ENCODE measurements at places on chromosomes 2 and 18.
A peak's percentile ranks its signal among the peaks of the same experiment; 100 is the strongest.

DNA sequence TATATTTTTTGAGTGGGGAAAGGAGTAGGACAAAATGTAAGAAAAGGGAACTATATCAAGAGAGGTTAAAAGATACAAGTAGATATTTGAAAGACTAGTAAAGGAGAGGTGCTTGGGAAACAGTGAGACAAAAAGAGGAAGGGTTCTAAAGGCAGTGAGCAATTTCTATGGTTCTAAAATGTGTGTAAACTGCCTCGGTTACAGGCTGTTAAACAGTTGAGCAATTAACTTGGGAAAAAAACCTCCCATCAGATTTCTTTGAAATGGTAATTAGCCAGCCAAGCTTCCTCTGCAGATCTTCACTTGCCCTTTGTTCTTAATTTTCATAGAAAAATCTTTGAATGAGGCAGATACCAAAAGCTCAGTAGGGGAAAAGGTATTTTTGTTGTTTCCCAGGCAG is 238.7 kb upstream of the KCNH7 start:
- DNase-seq, result no peak

DNA sequence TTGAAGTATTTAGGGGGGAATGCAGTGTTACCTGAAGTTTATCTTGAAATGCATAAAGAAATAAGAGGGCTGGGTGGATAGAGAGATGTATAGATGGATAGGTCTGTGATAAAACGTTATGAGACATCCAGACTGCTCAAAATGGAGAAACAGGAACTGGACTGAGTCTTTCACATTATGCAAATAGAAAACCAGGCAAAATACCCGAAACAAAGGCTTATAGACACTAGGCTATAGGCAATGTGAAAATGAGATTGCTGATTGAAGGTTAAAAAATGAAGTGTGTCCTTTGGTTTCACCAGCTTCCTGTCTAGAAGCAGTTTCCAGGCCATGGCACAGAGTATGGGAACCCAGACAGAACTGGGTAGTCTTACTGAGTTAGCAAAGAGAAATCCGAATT is 24.9 kb upstream of the SLC3A1 start:
- DNase-seq, result no peak

- no peak for DNase-seq
Measured at GRCh38 chr18:62935994-62936393, 220.7 kb downstream of the PHLPP1 start.

GRCh38 chr18:42548493-42548892 is 567.0 kb downstream of the RIT2 start:
- peak; percentile 54 for DNase-seq

DNA sequence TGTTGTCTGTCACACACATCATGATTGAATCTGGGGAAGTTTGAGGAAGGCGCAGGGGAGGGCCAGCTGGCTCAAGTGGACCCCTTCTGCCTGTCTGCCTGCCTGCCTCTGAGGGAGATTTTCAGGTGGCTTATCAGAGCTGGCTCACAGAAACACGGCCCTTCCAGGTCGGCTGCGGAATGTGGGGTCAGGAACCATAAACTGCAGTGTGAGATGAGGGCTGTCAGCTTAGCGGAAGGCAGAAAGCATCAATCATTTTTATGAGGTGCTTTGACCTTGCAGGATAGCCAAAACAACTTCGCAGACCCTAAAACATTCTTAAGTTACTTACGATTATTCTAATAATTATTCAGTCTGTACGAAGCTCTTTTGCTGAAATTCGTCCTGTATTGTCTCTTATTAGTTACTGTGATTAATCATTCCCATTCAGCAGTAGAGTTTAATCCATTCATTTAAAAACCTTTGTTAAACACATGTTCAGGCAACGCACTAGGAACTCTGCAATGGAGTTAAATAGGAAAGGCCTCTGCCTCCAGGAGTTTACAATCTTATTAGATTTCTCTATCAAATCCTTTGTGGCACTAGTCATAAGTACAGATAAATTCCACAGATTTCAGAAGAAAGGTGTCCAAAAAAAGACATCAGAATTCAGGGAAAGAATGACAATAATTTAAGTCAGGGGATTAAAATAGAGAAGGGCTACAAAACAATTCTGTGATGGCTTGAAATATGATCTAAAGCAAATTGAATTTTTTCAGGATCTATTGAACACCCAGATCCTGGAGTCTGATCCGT is 371.6 kb downstream of the HRH4 start:
- DNase-seq, result no peak

GRCh38 chr2:65791404-65791975 is 359.1 kb upstream of the SPRED2 start:
- DNase-seq, result no peak

- DNase-seq, result no peak
Measured at GRCh38 chr2:25255745-25256487, 85.8 kb downstream of the DNMT3A start.

- DNase-seq, result no peak
Measured at GRCh38 chr2:6845903-6846302, 19.8 kb downstream of the CMPK2 start.

GRCh38 chr2:207133820-207134519 is 31.8 kb downstream of the KLF7 start:
- DNase-seq, result peak; percentile 93

DNA sequence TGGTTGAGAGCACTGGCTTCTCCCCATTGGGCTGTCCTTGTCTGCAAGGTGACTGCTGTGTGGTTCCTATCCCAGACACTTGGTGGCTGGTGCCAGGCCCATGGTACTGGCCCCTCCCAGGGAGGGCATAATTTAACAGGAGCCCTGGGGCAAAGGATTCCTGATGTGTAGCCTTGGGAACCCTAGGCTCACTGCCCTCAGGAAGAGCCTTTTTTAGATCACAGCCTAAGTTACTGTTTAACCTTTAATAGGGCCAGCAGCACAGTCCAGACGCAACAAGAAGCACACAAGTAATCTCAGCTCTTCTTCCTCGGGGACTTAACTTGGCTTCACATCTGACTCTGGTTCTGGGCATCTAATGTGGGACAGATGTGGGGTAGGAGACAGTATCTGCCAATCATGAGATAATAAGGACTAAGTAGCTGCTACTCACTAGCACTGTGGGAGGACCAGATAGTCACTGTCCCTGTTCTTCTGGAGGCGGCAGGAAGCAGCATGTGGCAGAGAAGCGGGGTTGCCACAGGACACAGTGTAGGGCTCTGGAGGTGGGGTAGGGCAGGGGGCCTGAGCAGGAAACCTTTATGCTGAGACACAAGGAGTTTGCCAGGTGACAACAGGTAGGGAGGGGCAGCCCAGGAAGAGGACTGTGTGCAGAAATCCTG is 136.3 kb downstream of the TMEM17 start:
- no peak for DNase-seq

GRCh38 chr2:147800316-147800715 is 44.5 kb upstream of the ACVR2A start:
- DNase-seq, result no peak

DNA sequence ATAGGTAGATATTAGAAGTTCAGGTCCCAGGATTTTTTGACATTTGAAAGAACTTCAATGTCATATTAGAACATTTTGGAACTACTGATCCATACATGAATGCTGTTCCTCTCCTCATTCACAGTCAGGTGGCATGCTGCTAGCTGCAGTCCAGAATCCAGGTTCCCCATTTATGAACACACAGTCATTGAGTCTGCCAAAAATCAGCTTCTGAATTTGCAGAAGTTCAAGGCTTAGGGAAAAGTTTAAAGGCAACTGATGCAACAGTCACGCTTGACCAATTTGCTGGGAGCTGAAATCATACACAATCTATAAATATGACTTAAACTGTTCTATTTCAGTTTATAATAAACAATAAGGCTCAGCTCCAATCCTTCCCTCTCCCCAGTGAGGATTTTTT is 17.3 kb upstream of the TTR start:
- DNase-seq, result no peak

DNA sequence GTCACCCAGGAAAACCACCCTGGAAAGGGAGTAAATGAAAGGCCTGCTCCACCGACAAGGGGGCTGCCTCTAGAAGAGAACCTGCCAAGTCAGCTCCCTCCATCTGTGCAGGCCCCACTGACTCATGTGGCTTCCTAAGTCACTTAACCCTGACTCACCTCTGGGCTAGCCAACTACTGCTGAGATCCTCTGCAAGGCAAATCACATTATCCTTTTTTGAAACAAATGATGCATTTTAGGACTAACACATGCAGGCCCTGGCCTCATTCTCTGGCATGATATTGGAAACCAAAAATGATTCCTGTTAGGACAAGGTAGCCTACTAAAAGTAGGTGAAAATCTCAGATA is 474.6 kb downstream of the EPHA4 start:
- peak; percentile 72 for DNase-seq

GRCh38 chr2:62363166-62363565 is 142.8 kb downstream of the TMEM17 start:
- no peak for DNase-seq

GRCh38 chr18:5288517-5288935 is 7.0 kb downstream of the ZBTB14 start:
- DNase-seq, result no peak

- DNase-seq, result peak; percentile 80
Measured at GRCh38 chr2:138029276-138029675, 65.0 kb downstream of the HNMT start.

DNA sequence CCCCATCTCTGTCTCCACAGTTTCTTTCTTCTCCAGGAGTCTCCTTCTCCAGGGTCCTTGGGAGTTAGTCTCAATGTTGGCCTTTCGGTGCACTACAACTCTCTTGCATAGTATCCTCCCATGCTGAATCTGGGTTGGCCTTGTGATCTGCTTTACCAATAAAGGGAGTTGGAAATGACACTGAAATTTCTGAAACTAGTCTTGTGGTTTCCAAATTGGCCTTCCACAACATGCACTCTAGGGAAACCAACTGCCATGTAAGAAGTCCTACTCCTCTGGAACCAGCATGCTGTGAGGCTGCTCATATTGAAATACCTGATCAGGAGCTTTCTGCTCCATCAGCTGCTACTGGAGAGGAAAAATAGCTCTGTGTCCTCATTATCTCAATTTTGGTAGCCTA is 9.9 kb upstream of the ABHD3 start:
- DNase-seq, result no peak

DNA sequence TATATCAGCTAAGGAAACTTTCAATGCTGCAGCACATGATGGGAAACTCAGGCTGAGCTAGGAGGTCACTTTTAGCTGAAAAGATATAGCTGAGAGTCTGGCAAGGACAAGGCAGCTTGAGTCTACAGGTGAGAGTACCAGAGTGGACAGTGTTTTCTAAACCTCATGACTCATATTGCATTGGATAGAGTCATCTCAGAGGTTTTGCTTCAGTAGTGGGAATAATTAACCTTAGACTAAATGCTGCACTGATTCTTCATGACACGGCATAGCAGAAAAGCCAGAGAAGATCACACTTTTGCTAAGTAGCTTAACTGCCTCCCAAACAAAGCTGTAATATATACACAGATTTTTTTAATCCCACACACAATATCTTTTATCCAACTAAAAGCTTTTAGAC is 865.0 kb upstream of the CDH2 start:
- no peak for DNase-seq

Measured in astrocyte of the hippocampus (primary cell).